ENCODE measurements at places on chromosomes 1 and 21.

GRCh38 chr1:57254022-57254421, 169.8 kb downstream of the DAB1 start:
- no peak for DNase-seq

DNA sequence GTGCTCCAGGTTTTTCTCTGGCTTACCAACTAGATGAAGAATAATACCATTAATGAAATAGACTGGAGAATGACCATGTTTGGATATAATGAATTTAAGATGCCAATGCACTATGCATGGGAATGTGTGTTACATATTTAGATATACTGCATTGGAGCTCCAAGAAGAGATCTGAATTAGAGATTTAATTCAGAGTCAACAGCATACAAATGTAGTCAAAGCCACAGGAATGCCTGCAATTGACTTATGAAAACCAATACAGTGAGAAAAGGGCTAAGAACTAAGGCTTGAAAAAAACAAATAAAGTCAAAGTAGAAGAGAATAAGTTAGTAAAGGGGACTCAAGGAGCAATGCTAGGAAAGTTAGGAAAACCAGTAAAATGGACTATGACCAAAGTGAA, 59.1 kb downstream of the USP24 start:
- no peak for DNase-seq

DNA sequence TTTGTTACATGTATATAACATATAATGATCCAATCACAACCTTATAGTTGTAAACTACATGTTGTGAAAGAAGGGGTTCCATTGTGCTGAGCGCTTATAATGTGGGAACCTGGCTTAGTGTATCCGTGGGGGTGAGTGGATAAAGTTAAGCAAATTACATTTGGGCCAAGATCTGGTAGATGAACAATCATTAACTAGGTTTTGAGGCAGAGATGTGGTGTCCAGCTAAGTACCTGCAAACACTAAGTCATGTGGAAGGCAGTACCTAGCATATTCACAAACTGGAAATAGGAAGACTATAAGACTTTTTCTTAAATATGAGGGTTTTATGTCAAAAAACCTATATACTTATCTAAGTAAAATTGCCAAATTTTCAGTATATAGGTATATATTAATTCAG, 167.2 kb upstream of the PDE4B start:
- DNase-seq: no peak

- DNase-seq: no peak
These were observed 41.9 kb upstream of the PLA2G5 start for GRCh38 chr1:20028125-20028524.

- no peak for DNase-seq
These were observed 276.9 kb upstream of the RUNX1 start for GRCh38 chr21:35325953-35326352.

DNA sequence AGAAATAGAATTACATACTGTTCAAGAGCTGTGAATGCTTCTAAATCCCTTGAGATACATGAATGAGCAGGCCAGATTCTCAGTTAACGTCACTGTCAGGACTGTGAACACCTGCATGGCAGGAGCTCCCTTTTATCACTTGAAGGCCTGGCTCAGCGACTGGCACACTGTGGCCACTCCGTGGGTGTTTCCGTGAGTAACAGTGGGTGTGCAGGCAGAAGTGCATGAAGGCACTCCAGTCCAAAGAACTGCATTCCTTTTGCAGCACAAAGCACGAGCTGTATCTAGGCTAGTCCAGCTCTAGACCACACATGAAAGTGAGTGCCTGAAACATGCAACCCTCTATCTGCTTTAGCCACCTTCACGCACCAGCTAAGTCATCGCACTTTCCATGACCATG, 9.6 kb upstream of the SIM2 start:
- no peak for DNase-seq

GRCh38 chr21:29157080-29157479, 26.6 kb downstream of the MAP3K7CL start:
- no peak for DNase-seq

DNA sequence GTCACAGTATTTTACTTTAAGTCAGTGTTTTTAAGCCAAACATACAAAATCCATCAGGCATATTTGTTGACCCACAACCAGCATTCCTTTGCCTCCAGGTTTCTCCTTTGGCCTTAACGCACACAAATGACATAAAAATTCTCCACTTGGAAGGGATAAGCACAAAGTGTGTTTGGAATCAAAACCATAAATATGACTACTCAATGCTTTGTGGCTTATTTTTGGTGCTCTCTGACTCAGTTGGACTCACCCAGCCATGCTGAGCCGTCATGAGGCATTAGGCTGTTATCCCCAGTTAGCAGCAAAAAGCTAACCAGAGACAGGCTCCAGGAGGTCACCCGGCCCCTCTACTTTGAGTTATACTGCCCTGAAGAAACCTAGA, 948 bp downstream of the PRUNE1 start:
- no peak for DNase-seq

DNA sequence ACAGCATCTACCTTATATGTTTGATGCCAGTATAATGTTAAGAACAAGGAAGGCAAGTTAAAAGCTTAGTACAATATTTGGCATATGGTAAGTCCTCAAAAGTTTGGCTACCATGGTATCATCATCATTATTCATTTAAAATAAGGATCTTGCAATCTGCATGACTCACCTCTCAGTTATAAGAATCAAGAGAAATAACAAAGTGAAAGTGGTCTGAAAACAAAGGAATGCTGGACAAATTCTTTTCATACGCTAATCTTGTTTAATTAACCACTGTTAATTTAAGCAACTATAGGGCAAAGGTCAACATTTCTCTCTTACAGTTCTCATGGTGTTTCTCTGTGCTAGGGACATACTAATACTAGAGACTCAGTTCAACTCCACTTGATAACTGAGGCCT, 13.0 kb upstream of the CLDN19 start:
- no peak for DNase-seq

GRCh38 chr1:204623365-204623893, 62.1 kb downstream of the LRRN2 start:
- no peak for DNase-seq

DNA sequence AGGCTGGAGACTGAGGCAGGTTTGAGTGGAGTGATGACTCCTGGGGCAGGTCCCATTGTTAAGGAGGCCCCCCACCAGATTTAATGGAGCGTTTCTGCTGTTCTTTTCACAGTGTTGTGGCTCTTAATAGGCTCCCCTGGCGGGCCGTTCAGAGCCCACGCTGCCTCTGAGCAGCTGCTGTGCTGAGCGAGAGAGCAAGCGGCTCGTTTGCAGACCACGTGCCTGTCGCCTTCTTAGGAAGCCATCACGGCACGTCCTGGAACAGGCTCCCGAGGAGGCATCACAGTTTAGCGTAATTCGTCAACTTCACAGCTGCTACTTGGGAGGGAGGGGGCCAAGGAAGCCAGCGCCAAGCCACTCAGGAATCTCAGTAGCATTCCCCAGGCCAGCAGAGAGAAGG, 70.5 kb upstream of the CTTNBP2NL start:
- no peak for DNase-seq

GRCh38 chr1:167922023-167922422, 8.1 kb upstream of the ADCY10 start:
- no peak for DNase-seq

GRCh38 chr1:247386687-247387086, 29.3 kb upstream of the NLRP3 start:
- DNase-seq: no peak

- DNase-seq: no peak
These were observed 45.8 kb upstream of the NTPCR start for GRCh38 chr1:232904566-232904965.

DNA sequence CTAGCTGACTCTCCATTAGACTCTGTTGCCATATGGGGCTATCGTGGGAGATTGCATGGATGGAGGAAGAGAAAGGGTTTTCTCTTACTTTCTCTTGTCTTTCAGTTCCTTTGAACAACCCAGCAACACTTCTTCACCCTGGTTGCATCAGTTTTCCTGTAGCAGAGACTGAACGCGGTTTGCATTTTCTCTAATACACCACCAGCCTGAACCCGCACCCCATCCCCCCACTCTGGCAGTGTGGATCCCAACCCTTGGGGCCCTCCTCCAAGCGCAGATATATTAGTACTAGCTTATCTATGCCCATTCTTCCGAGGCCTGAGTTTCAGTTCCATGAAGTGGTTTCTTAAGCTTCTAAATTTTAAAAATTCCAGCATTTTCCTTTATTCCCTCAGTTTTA, 12.6 kb downstream of the DR1 start:
- DNase-seq: no peak

GRCh38 chr1:206668351-206668750, 16.4 kb upstream of the MAPKAPK2 start:
- DNase-seq: no peak

DNA sequence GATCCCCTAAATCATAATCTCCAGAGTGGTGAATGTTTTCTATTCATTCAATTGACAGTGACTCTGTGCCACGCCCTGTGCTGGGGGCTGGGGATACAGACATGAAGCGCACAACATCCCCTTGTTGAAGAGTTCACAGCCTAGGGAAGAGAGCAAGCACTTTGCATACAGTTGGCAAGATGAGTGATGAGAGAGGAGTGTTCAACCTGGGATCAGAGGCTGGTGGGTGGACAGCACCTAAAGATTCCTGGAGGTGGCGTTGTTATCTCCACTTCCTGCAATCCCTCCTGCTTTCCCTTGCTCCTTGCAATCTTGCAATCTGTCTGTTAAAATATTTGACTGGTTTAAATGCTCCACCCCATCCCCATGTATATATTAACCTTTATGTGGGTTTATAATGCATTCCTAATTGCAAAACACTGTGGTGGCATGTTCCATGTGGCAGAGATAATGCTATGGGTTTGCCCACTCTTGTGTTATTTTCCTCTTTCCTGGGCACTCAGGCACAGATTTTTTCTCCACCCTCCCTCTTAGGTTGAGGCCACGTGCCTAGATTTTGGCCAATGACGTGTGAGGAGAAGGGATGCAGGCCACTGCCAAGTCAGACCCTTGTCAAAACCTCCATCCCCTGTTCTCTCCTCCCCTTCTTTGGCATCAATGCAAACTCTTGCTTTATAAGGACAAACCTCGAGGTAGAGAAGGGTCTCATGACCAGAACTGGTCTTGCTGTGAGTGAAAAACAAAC, 36.2 kb upstream of the GADD45A start:
- no peak for DNase-seq

- no peak for DNase-seq
These were observed 7.6 kb downstream of the EPHX4 start for GRCh38 chr1:92037400-92037799.

DNA sequence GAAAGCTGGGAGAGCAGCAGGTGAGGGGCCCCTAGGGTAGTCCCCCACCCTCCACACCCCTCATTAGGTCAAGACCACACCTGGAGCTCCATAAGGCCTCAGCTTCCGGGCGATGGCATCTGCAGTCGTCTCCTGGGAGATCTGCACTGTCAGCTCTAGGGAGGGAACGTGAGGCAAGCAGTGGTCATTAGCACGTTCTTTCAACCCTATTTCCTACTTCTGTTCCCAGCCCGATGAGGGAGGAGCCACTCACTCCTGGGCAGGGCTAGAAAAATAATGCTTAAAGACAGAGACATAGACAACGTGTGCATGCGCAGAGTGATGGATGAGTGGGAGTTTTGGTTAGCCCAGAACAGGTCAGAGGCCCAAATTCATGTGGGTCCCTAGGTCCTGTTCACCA, 9.7 kb downstream of the KDF1 start:
- no peak for DNase-seq

DNA sequence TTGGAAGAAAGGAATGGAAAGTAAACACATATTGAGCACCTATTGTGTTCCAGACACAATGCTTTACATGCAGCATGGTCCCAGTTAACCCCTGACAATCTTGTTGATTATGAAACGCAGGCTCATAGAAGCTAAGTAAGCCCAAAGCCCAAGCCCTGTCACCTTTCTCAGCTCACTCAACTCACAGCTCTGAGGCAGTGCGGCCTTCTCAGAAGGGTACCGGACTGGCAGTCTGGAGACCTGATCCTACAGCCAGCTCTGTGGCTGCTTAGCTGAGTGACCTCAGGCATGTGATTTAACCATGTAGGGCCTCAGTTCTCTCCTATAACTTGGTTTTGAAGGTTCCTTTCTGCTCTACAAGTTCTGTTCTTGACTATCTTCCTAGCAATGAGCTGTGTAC, 464 bp upstream of the RNASEL start:
- DNase-seq: no peak

DNA sequence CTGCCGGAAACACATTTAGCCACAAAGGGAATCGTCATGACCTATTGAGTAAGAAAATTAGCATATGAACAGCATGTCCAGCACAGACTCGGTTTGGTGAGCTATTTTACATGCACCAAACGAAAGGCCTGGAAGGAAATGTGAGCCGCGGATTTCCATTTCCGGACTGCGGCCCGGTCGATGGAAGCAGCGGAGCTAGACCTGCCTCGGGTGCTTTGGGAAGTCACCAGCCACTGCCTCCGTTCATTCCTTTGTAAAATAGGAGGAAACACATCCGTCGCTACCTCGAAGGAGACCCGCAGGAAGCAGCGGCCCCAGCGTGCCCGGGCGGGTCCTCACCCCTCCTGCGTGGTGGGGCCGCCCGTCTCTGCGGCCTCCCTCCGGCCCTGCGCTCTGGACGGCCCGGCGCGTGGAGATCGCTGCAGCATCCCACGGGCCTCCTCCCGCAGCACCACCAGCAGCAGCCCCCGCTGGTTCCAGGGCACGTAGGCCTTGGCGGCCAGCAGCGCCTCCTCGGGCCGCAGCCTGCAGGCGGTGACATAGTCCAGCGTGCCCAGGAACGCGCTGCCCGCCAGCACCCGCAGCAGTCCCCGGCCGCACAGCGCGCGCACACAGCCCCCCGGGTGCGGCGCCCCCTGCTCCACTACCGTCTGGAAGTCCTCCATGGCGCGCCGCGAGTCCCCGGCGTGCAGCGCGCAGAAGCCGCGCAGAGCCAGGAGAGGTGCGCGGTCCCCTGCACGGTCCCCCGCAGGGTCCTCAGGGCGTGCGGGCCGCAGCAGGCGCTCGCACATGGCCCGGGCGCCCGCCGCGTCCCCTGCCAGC, 12.1 kb downstream of the TTC34 start:
- DNase-seq: peak; percentile 22

- DNase-seq: no peak
These were observed 14.7 kb upstream of the IRF2BP2 start for GRCh38 chr1:234624724-234625117.

DNA sequence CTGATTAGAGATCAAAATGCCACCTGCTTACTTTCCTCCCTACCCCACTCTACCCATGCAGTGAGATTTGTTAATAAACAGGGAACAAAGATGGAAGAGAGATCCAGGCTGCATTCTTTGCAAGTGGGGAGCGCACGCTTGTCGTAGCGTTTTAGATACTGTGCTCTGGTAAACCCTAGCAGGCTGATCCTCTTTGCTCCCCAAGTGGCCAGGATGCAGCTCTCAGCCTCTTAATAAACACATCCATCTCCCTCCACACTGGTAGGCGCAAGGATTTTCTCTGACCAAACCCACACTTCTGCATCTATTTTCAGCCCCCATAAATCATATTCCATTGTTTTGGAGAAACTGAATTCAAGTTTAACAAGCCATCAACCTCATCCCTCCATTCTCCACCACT, 2.9 kb downstream of the PGBD5 start:
- no peak for DNase-seq

DNA sequence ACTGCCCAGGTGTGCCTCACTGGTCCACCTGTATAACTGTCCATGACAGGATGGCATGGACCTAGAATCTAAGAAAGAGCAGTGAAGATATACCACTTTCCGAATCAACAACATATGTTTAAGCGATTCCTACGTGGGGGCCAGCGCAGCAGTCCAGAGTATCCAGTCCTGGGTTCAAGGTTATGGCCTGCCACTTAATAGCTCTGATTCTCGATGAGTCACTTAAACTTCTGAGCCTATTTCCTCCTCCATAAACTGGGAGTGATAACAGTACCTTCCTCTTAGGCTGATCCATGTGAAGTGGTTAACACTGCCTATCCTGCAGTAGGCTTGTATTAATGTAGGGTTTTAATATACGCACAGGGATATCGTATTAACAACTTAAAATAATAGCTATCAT, 2.8 kb downstream of the STPG1 start:
- no peak for DNase-seq
